ENCODE measurements at places on chromosomes 6 and 20.

- no peak for DNase-seq
Measured at GRCh38 chr6:150897400-150897943, 32.0 kb downstream of the MTHFD1L start.

DNA sequence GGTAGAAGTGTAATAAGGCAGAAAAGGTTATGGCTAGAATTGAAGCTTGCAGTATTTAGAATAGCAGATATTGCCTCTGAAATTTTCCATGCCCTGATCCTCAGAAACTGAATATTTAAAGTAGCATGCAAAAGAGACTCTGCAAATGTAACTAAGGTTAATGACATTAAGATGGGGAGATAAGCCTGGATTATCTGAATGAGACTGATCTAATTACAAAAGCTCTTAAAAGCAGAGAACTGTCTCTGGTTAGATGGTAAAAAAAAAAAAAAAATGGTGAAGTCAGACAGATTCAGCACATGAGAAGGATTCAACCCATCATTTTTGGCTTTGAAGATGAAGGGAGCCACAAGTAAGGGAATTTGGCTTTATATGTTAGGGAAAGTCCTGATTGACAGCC lies 503.7 kb upstream of the IRAK1BP1 start:
- no peak for DNase-seq

- no peak for DNase-seq
Measured at GRCh38 chr6:11536795-11537194, 754 bp upstream of the TMEM170B start.

DNA sequence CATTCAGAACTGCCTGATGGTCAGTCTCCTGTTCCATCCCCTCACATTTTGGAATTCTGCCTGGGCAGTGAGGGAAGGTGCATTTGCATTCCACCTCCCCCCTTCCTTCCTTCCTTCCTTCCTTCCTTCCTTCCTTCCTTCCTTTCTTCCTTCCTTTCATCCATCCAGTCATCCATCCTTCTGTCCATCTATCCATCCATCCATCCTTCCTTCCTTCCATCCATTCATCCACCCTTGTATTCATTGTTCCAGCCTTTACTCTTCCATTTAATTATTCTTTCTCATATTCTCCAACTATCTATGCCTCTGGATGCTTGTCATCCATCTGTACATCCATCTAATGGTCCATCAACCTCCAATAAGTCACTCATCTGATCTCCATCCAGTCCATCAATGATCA lies 14.0 kb downstream of the PCK1 start:
- no peak for DNase-seq

Data from stimulated activated CD8-positive, alpha-beta memory T cell treated with anti-CD3 and anti-CD28 coated beads, Interleukin-7, amount 100 ng/mL, for 1 hour (primary cell).